ENCODE measurements at places on chromosomes 16 and 17.

DNA sequence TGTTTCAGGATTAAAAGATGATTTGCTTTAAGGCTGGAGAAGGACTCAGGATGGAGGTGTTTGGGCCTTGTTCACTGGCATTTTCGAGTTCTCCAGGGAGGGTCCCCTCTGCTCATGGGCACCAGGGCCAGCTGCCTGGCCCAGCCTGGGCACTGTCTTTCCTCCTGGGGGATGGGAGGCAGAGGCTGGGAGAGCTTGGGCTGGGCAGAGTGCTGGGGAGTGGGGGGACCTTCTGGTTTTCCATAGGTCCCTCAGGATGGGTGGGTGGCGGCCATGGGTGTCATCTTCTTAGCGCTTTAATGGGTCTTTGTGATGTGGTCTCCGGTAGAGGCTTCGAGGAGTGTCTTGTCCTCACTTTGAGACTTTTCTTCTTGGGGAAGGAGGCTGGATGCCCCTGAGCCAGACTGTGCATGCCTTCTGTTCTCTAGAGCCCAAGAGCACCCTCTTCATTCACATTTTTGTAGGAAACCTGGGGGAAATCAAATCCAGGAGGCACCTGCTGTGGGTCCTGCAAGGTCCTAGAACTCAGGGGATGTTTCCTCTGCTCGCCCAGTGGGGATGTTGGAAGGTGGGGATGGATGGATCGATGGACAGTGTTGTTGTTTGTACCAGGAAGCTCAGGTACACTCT, 5.7 kb downstream of the NKD1 start:
- no peaks in the 10 kb centered on the region for H3K4me1 ChIP-seq
- H3K36me3 ChIP-seq = no peaks in the 10 kb centered on the region
- no peak overlapping the region for H3K27ac ChIP-seq
- H3K4me3 ChIP-seq = no peak overlapping the region
- H3K27me3 ChIP-seq = peaks cover 10% of the 10 kb centered on the region

GRCh38 chr17:41480136-41480535, 815 bp downstream of the KRT35 start:
- H3K36me3 ChIP-seq = no peaks in the 10 kb centered on the region
- no peak overlapping the region for H3K27ac ChIP-seq
- H3K4me3 ChIP-seq = no peak overlapping the region
- no peak for DNase-seq

DNA sequence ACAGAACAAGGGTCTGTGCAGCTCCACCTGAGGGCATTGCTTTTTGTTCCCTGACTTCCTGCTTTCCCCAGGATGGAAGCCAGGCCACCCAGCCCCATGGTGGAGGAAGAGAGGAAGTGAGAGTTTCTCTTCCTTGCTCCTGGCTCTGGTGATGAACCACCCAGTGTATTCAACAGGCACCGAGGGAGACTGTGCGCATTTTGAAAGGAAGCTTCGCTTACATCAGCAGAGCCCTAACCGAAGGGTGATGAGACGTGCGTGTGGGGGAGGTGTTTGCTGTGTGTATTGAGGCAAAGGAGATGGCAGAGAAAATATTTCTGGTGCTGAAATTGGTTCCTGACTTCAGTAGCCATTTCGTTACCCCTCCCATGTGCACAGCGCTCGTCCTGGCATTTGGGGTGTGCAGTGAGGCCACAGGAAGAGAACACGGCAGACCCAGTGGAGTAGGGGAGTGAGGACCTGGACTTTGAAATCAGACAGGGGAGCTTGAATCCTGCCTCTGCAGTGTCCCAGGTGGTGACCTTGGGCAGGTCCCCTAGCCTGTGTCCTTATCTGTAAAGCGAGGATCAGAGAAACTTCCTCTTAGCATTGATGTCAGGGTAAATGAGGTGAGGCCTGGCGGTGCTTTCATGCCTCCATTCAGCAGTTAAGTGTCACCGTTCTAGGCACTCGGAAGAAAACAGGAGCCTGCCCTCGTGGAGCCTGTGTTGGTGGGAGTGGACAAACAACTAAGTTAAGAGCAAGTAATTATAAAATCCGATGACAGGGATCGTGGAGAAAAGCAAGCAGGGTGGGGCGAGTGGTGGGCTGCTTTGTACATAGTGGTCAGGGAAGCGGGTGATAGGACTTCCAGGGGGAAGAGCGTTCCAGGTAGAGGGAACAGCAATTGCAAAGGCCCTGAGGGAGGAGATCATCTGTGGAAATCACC, 7.4 kb downstream of the CMIP start:
- H3K27me3 ChIP-seq = no peaks in the 10 kb centered on the region
- DNase-seq = no peak
- H3K4me1 ChIP-seq = no peaks in the 10 kb centered on the region
- H3K36me3 ChIP-seq = no peaks in the 10 kb centered on the region

DNA sequence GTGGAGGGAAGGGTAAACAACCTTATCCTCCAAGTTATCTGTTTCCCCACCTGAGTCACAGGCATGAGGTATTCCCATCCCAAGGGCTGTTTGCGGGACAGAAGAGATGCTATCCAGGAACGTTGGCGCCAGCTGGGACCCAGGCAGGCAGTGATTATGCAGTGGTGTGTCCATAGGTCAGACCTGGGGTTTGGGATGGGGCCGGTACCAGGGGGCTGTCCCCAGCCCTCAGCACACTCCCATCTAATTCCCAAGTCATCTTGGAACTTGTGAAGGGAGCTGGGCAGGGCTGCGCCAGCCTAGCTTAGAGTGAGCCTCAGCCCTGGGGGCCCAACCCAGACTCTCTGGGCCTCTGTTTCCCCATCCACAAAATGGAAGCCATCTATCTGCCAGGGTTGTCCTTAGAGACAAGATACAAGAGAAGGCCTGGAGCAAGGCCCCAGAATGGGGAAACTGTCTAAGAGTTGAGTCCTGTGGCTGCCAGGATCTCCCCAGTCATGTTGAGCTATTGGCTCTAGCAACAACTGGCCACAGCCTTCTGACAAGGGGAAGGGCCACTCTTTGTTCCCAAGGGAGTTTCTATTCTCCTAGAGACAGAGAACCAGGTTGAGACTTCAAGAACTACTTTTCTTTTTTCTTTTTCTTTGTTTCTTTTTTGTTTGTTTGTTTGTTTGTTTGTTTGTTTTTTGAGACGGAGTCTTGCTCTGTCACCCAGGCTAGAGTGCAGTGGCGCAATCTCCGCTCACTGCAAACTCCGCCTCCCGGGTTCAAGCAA, 9.8 kb upstream of the JUP start:
- H3K27ac ChIP-seq = no peak overlapping the region
- no peak for DNase-seq
- no peaks in the 10 kb centered on the region for H3K27me3 ChIP-seq
- H3K4me3 ChIP-seq = no peak overlapping the region

DNA sequence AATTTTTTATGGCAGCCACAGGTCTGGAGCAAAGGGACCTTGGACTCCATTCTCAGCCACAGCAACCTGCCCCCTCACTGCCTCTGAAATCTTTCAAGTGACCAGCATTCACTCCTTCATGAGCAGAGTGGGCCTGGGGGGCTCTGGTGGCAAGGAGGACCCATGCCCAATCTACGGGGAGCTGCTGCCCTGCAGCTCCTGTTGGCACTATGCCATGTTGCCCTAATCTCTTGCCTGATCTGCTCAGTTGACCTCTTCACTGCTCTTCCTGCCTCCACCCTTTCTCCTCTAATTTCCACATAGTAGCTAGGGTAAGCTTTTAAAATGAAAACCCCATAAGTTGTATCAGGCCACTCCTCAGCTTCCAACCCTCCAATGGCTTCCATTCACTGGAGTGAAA, 2.9 kb upstream of the PRKCB start:
- H3K27me3 ChIP-seq = peaks cover 33% of the 10 kb centered on the region
- H3K27ac ChIP-seq = no peak overlapping the region
- H3K36me3 ChIP-seq = no peaks in the 10 kb centered on the region
- H3K4me1 ChIP-seq = no peaks in the 10 kb centered on the region
- DNase-seq = no peak
- H3K4me3 ChIP-seq = no peak overlapping the region

- no peak overlapping the region for H3K4me3 ChIP-seq
- H3K36me3 ChIP-seq = no peaks in the 10 kb centered on the region
- H3K27ac ChIP-seq = no peak overlapping the region
- DNase-seq = no peak
- no peaks in the 10 kb centered on the region for H3K4me1 ChIP-seq
These were observed 15.3 kb downstream of the SGSH start for GRCh38 chr17:80204626-80205468.

DNA sequence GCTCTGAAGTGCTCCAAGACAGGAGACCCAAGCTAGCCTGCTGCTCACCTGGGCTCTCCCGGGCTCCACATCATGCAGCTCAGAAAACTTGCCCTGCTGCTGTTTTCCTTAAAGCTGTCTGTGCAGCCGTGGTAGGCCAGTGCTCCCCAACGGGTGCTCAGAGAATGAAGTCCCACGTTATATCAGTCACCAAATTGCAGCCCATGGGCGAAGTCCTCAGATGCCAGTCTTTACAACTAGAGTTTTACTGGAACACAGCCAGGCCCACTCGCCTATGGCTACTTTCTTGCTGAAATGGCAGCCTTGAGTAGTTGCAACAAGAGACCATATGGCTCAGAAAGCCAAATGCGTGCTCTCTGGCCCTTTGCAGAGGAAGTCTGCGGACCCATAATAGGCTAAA, 6.3 kb downstream of the CREBBP start:
- no peak for DNase-seq
- no peaks in the 10 kb centered on the region for H3K36me3 ChIP-seq
- no peak overlapping the region for H3K4me3 ChIP-seq
- peaks cover 17% of the 10 kb centered on the region for H3K4me1 ChIP-seq
- H3K27ac ChIP-seq = no peak overlapping the region
- H3K27me3 ChIP-seq = no peaks in the 10 kb centered on the region

GRCh38 chr17:64278614-64279013, 15.6 kb upstream of the TEX2 start:
- no peak overlapping the region for H3K4me3 ChIP-seq
- DNase-seq = no peak
- H3K27me3 ChIP-seq = no peaks in the 10 kb centered on the region
- H3K36me3 ChIP-seq = no peaks in the 10 kb centered on the region
- peaks cover 19% of the 10 kb centered on the region for H3K4me1 ChIP-seq
- no peak overlapping the region for H3K27ac ChIP-seq

DNA sequence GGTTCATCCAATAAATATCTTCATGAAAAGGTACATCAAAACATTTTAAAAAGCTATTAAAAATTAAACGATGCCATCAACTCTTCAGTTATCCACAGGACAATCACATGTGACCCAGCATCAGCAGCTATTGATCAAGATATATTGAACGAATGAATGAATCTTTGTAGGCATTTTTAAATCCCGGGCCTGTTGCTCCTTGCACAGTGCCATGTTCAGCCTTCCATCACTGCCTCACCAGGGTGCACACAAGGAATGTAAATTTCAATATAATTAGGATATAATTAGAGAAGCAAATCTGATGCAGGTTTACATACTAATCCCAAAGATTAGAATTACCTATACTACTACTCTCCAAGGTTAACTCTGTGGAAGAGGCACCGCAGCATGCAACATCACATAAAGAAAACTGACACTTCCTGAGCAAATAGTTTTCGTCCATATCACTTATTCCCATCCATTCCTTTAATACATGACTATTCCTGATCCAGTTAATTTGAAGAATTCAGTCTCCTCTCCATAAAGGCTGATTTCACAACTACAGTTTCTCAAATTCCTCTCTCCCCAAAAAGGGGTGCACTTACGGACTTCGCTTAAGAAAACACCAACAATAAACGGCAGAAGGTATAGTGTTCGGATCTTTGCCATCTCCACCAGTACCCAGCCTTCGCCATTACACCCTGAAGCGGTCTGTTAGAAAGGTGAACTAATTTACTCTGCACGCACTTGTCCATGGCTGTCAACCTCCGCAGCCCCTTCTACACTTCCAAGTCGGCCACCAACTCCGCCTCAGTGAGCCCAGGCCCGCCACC, 938 bp downstream of the NCOR1 start:
- no peaks in the 10 kb centered on the region for H3K27me3 ChIP-seq
- peaks cover 3% of the 10 kb centered on the region for H3K4me1 ChIP-seq
- no peaks in the 10 kb centered on the region for H3K36me3 ChIP-seq
- H3K4me3 ChIP-seq = peak overlapping the region; percentile 83

DNA sequence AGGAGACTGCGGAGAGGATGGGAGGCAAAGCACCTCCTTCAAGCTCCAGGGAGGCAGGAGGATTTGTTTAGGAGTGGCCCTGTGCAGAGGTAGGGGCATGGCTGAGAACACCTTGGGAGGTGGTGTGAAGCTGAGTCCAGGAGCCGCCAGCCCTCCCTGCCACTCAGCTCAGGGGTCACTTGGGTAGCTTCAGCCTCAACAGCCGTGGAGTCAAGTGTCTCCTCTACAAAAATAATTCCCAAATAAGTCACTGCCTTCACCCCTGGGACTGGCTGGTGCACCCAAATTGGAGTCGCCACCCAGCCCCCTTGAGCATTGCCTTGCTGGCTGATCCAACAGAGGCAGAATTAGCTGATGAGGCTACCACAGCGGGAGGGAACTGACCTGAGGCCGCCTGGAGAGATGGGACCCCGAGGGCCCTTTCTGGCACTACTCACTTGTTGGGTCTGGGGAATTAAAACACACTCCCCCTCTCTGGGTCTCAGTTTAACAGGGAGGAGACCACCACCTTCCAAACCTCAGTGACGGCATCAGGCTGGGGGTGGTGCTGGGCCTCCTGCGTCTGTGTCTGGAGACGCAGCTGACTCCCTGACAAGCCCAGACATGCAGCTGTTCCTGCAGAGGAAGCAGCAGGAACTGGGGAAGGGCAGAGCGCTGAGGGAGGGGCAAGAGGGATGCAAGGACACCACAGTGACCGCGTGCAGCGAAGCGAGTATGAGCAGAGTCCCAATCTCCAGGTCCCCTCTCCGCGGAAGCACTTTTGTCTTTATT, 87.9 kb upstream of the TOB1 start:
- no peaks in the 10 kb centered on the region for H3K36me3 ChIP-seq
- H3K4me1 ChIP-seq = peaks cover 22% of the 10 kb centered on the region
- H3K27ac ChIP-seq = no peak overlapping the region
- no peak overlapping the region for H3K4me3 ChIP-seq
- DNase-seq = no peak

- no peaks in the 10 kb centered on the region for H3K36me3 ChIP-seq
- H3K4me3 ChIP-seq = no peak overlapping the region
- H3K27ac ChIP-seq = no peak overlapping the region
- H3K4me1 ChIP-seq = peaks cover 4% of the 10 kb centered on the region
These were observed 2.5 kb upstream of the CORO6 start for GRCh38 chr17:29625037-29625750.

GRCh38 chr17:16906680-16907079, 65.2 kb downstream of the TNFRSF13B start:
- no peak overlapping the region for H3K4me3 ChIP-seq
- H3K36me3 ChIP-seq = no peaks in the 10 kb centered on the region
- DNase-seq = peak; percentile 77
- 0 out of 2 replicates have a peak, but pooled peaks cover 9% of the 10 kb centered on the region for H3K27me3 ChIP-seq

- H3K27ac ChIP-seq = no peak overlapping the region
- H3K4me3 ChIP-seq = no peak overlapping the region
- no peak for DNase-seq
- H3K4me1 ChIP-seq = no peaks in the 10 kb centered on the region
These were observed 29.5 kb downstream of the MPRIP start for GRCh38 chr17:17071531-17072360.

Data from MM.1S (cell line).